ENCODE measurements at places on chromosomes 7 and 10.

- peak; percentile 41 for DNase-seq
These were observed 366.4 kb downstream of the INHBA start for GRCh38 chr7:41336455-41336952.

DNA sequence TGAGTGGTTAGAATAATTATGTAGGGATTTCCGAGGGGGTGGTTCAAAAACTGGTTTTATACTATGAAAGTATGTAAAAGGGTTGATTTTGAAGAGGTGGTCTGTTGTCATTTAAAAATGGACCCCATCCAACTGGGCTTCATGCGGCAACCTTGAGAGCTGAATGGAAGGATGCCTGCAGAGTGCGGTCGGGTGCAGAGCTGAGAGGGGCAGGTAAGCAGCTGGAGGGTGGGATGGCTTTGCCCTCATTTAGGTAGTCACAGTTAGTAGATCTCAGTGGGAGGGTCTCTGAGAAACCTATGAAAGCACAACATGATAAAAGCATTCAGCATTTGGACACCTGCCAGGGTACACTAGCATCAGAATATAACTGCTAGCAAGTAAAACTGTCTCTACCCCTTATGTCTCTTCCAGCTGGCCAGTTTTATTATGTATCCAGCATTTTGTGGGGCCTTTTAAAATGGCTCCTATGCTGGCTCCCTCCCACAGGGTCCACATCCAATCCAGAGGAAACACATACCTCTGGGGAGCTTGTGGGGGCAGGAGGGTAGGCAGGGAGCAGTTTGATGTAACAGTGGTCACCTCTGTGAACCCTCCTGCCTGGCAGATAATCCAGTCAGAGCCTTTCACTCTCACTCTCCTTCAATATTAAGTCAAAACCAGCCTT is 75.9 kb upstream of the MAGI2 start:
- peak; percentile 15 for DNase-seq

- no peak for DNase-seq
These were observed 35.6 kb upstream of the C10orf90 start for GRCh38 chr10:126705951-126706565.

GRCh38 chr10:112985690-112986543 is 35.9 kb downstream of the TCF7L2 start:
- DNase-seq = peak; percentile 64

DNA sequence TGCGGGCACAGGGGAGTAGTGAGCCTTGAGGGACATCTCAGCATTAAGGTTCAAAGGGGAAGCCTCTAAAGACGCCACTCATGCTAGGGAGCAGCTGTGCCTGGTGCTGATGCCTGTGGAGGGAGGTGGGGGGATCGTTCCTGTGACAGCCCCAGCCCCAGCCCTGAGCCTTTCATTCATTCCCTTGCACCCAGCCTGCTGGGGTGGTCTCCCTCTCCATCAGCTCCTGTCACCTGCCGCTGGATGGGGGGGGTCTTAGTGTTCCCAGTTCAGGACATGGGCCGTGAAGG is 11.6 kb downstream of the ZNF316 start:
- no peak for DNase-seq

- peak; percentile 35 for DNase-seq
These were observed 454.5 kb upstream of the FZD8 start for GRCh38 chr10:36096576-36096975.

GRCh38 chr10:52526251-52526823 is 212.3 kb downstream of the DKK1 start:
- DNase-seq = peak; percentile 67

DNA sequence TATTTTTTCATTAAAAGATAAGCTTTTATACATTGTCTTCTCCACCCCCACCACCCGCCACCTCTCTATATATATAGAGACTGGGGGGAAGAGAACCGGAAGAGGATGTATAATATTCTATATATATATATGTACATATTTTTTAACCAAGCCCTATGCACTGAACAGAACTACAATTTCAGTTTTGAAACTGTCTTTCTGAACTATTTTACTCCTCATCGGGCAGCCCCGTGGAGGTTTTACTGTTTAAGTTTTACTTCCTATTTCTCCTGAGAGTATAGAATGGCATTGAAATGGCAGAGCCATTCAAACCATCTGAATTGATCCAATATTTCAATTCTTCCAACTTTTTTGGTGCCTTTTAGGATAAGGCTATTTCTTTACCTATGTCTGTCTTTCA is 1047.1 kb downstream of the NRG3 start:
- no peak for DNase-seq

DNA sequence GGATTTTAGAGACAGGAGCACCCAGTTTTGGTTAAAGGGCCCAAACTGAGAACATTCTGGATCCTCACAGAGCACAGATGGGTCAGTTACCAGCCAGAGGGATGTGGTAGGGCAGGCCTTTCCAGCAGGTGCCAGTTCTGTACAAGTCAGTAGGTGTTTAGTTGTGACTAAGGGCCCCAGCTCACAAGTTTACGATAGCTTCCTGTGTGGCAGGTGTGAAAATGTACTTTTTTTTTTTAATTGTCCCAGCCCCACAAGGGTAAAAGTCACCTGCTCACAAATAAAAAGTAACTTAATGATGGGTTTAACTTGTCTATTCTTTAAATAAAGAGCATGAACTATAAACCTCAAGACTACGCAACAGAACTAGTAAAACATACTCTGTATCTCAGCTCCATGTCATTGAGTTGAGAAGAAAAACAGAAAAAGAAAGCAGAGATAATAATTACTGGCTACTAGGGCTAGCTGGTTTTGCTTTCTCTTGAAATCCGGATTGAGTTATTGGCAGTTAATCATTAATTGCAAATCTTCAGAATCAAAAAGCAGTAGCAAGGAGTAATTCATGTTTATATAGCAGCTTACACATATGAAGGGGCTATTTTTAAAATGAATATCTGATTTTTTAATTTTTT is 15.4 kb downstream of the NFE2L3 start:
- DNase-seq = no peak

GRCh38 chr7:124688991-124689390 is 76.6 kb downstream of the GPR37 start:
- DNase-seq = peak; percentile 58

GRCh38 chr7:51606601-51607154 is 290.1 kb upstream of the COBL start:
- no peak for DNase-seq

DNA sequence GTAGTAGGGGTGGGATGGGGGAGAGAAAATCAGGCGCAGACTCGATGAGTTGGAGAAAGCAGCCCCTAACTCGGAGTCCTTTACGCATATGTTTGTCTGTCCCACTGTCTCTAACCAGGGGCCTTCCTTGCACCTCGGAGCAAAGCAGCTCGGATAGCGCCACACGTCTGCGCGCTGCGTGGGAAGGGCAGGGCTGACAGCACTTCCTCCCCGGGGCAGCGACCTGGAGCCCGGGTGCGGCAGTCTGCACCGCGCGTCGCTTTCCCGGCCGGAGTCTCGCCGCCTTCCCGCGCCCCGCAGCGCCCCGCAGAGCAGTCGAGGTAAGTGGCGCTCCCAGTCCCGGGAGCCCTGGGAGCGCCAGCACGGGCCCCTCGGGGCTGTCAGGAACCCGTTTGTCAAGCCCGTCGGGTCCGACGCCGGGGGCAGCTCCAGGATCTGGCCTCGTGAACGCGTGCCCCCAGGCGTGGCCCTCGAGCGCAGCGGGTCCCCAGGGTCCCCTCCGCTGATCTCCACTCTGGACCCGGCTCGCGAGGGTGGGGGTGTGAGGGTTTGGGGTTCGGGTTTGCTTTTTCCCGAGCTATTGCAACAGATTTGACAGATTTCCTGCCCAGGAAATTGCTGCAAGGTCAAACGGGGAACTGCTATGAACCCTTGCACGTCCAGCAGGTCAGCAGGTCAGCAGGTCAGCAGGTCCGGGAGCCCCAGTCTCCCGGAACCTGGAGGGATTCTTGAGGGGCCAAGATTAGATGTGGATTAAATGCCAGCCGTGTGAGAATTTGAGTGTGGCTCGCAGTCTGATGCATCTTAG is 597 bp downstream of the APBB1IP start:
- peak; percentile 60 for DNase-seq

- DNase-seq = peak; percentile 90
These were observed 119.0 kb upstream of the EEPD1 start for GRCh38 chr7:36034020-36034419.

- DNase-seq = no peak
These were observed 815 bp downstream of the GIMAP8 start for GRCh38 chr7:150451097-150451793.

- no peak for DNase-seq
These were observed 12.7 kb downstream of the RET start for GRCh38 chr10:43089519-43089918.

DNA sequence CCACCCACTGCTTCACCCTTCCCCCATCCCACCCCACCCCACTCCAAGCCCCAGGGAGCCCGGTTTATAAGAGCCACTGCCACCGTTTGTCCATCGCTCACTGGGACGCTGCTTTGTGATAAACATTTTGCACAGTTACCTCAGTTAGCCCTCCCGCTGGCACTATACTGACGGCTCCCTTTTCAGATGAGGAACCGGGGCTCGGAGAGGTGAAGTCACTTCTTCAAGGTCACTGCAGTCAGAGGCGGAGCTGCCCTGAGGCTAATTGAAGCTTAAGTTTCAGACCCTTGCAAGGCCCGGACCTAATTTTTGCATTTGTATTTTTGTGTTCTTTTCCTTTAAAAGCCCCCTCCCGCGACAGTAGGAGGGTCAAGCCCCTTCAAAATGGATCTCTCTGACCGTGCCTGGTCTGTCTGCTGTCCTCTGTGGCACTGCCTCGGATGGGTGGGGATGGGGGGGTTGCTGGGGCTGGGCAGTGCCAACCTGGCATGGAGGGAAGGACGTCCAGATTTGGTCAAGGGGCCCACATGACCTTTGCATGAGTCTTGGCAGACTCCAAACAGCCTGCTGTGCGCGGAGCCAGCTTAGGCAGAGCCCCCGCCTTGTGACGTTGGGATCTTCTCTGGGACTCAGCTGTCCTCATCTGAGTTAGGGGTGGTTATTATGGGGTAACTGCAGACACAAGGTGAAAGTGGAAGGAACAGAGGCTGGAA is 17.7 kb upstream of the NODAL start:
- DNase-seq = no peak

- DNase-seq = peak; percentile 17
These were observed 40.6 kb downstream of the SYPL1 start for GRCh38 chr7:106071356-106071998.

Measured in EH (cell line).